ENCODE measurements at places on chromosomes 6 and 20. TPM values are rescaled to one million over a fixed set of nuclear protein-coding genes. Genes with fewer than 3 reads are reported as not detected.

DNA sequence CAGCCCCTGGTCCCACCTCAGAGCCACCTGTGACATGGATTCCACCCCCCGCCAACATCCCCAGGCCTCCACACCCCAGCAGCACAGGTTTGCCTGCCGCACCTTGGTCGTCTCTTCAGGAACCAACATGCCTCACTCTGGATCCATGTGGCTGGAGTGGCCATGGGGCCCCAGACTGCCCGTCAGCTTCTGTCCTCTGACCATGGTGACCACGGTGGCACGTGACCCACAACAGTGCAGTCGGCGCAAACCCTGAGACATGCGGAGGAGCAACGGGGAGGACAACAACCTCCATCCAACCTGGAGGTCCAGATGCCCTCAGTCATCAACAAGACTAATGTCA is 85.6 kb downstream of the ANKRD60 start:
- no peaks in the 10 kb centered on the region for H3K36me3 ChIP-seq
- H3K4me1 ChIP-seq: peaks cover 10% of the 10 kb centered on the region
- H3K27me3 ChIP-seq: no peaks in the 10 kb centered on the region
- no peak for DNase-seq
- H3K27ac ChIP-seq: no peak overlapping the region

DNA sequence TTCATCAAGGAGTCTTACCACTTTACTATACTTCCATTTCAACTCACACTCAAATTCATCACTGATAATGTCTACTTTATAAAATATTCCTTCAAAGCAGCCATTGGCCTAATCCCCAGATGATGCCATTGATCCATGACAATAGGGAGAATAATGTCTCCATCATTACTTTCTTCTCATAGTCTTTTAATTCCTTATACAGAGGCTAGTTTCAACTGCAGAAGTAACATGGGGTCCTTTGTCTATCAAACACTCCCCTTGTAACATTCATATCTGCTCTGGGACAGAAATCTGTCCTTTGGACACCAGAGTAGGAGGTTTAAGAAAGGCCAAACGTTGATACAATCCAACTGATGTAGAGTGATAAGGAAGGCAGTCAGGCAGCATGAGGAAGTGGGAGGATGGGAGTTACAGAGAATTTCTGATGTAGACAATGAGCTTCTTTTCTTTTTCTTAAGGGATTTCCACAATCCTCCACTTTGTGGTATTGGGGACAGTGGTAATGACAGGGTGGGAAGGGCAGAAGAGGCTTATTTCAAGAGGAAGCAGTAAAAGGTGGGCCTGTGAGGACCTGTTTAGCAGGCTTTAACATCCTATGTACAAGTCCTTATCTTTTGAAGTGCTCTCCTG is 18.9 kb upstream of the HLA-DOA start:
- no peak overlapping the region for H3K27ac ChIP-seq
- no peaks in the 10 kb centered on the region for H3K36me3 ChIP-seq
- no peak overlapping the region for H3K4me3 ChIP-seq
- peaks cover 17% of the 10 kb centered on the region for H3K27me3 ChIP-seq
- no peak for DNase-seq
- no peaks in the 10 kb centered on the region for H3K4me1 ChIP-seq

DNA sequence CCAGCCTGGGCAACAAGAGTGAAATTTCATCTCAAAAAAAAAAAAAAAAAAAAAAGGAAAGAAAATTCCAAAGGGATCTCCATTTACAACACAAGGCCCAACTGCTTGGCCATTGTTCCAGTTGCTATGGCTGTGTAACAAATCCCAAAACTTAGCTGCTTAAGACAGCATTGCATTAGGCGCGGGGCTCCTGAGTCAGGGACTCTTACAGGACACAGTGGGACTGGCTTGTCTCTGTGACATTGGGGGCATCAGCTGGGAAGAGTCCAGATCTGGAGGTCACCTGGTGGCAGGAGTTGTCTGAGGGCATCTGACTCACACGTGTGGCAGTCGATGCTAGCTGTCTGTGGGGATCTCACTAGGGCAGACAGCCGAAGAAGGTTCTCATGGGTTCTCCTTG is 35.6 kb downstream of the TTLL9 start:
- DNase-seq: peak; percentile 32
- H3K27ac ChIP-seq: no peak overlapping the region
- no peak overlapping the region for H3K4me3 ChIP-seq
- no peaks in the 10 kb centered on the region for H3K27me3 ChIP-seq
- no peaks in the 10 kb centered on the region for H3K36me3 ChIP-seq

DNA sequence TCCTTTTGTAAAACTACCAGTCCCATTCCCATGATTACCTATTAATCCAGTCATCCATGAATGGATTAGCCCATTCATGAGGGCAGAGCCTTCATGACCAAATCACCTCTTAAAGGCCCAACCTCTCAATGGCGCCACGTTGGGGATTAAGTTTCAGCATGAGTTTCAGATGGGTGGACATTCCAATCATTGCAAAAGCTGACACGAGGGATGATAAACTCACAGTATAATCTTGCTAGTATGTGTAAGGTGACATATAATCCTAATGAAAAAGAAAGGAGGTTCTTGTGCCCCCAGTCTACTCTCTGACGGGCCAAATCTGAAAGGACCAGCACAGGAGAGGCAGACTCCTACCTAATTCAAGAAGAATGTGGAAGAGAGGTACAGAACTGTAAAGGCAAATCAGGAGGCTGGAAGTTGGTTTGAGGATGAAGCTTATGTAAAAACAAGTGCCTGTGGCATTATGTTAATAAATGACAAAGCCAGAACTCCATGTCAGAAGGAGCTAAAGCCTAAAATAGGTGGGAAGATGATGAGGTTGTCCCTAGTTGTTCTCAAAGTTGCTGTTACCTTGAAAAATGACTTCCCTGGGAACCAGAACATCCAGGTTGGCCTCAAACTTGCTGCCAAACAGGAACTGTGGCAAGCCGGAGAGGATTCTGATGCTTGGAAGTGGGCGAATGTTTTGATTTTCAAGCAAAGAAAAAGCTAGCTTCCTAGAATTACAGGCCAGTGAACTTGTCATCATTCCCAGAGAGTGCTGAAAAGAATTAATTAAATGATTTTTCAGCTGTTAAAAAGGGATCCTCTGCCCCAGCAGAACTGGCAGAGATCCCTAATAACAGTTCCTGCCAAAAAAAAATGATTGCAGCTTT is 106.5 kb upstream of the TIAM2 start:
- H3K4me3 ChIP-seq: no peak overlapping the region
- no peak overlapping the region for H3K27ac ChIP-seq
- peak; percentile 34 for DNase-seq
- H3K36me3 ChIP-seq: peaks cover 9% of the 10 kb centered on the region

GRCh38 chr6:65199121-65199520 is 507.9 kb downstream of the EYS start:
- no peaks in the 10 kb centered on the region for H3K4me1 ChIP-seq
- H3K27ac ChIP-seq: no peak overlapping the region
- DNase-seq: no peak

DNA sequence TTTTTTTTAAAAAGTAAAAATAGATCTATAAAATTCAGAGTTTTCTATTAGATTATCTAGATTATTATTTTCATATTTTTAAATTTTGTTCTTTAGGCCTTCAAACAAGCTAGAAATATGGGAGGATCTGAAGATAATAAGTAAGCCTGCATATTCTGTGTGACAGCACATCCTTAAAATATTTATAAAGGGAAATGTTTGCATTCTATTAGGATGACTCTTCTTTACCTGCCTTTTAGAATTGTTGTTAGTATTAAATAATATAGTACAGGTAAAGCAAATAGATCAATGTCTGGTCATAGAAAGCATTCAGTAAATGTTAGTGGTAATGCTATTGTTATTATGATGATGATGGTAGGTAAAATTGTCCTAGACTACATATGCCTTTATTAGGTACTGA is 17.4 kb downstream of the PEX3 start:
- H3K27me3 ChIP-seq: no peaks in the 10 kb centered on the region
- H3K4me3 ChIP-seq: no peak overlapping the region
- DNase-seq: no peak
- H3K4me1 ChIP-seq: no peaks in the 10 kb centered on the region
- H3K27ac ChIP-seq: no peak overlapping the region
- no peaks in the 10 kb centered on the region for H3K36me3 ChIP-seq

GRCh38 chr20:34753706-34754461 is 49.7 kb downstream of the TP53INP2 start:
- no peak overlapping the region for H3K27ac ChIP-seq
- no peak overlapping the region for H3K4me3 ChIP-seq
- no peaks in the 10 kb centered on the region for H3K27me3 ChIP-seq

Gene KCNQ5
- 0.09 TPM for total RNA-seq

Gene KIAA0408
- 9.7 TPM for total RNA-seq

Gene SGK1
- 15.8 TPM for total RNA-seq

Gene GNAS-AS1
- 5.8 TPM for total RNA-seq

All from neural progenitor cell (in vitro differentiated cells).